ENCODE measurements at places on chromosomes 3 and 15. TPM values are rescaled to one million over a fixed set of nuclear protein-coding genes. Genes with fewer than 3 reads are reported as not detected.

DNA sequence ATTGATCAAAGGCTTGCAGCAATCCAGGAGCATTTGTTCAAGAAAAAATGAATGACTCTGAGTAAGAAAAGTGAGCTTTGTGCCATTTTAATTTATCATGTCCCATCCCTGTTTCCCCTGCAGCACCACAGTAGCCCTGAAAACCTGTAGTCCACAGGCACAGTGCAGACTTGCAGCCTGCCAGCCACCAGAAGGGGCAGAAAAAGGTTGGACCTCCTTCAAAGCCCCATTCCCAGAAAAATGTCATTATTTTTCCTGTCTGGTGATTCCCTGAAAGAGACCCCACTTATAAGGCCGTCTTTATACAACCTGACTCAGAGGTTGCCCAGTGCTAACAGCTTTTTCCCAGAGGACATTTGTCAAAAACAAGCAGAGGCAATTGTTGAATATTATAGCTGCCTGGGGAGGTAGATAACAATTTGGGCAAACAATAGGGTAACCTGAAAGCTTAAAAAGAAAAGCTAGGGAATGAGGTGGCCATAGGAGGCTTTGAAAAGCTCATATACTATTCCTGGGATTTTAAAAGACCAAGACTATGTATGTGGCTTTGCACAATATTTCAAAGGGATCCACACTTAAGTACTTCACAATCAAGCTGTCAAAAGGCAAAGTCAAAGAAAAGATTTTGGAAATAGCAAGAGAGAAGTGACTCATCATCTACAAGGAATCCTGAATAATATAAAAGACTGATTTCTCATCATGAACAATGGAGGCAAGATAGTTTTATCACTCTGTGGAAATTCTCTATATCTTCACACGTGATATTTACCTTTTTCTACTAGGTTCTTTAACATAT lies 136.8 kb upstream of the PLXNA1 start:
- no peak for DNase-seq
- H3K4me3 ChIP-seq = no peak overlapping the region
- H3K27me3 ChIP-seq = no peaks in the 10 kb centered on the region
- no peaks in the 10 kb centered on the region for H3K36me3 ChIP-seq

DNA sequence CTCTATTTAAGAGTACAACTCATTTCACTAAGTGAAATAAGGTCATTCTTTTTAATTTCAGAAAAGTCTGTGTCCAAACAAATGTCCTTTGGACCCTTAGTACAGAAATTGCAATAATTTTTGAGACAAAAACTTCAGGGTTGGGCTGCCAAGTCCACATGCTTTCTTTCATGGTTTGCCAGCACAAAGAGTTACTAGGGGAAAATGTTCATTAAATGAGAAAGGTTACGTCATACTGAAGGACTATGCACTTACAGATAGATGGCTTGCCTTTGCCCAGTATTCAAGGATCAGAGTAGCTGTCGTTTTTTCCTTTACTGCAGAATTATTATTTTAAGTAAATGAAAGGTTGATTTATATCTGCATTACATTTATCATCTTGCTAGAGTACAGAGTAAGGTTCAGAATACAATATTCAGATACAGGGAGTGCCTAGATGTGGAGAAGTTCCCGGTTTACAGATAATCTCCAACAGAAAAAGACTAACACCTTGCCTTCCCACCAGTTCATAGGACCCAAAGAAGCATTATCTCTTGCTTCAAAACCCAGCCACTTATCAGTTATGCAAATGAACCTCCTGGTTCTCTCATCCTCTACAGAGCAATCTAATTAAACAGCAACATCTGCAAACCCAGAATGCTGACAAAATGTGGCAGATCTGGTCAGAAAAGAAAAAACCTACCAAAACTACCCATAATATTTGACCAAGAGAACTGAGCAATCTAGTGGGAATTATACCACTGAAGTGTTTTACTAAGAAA lies 179.3 kb downstream of the FRMD5 start:
- no peaks in the 10 kb centered on the region for H3K4me1 ChIP-seq
- no peak for DNase-seq
- H3K4me3 ChIP-seq = no peak overlapping the region

Gene TMEM202
- not detected for total RNA-seq

Gene KBTBD12
- total RNA-seq = not detected

Gene BOC
- total RNA-seq = not detected

DNA sequence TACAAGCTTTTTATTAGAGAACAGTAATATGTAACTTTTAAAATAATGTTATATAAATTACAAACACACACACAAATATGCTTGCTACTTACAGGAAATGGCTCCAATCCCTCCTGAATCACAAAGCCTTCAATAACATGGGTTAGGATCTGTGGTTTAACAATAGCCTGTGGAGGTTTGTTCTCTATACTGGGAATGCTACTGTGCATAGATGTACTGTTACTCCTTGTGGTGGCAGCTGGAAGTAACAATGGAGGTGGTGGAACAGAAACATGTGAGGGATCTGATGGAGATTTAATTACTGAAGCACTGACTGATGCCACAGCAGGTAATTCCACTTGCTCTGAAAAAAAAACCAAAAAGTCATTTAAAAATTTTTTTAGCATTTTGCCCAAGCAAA lies 64.4 kb downstream of the PHC3 start:
- H3K27me3 ChIP-seq = no peaks in the 10 kb centered on the region
- DNase-seq = no peak
- H3K36me3 ChIP-seq = peaks cover 85% of the 10 kb centered on the region
- H3K4me3 ChIP-seq = no peak overlapping the region
- H3K4me1 ChIP-seq = no peaks in the 10 kb centered on the region

DNA sequence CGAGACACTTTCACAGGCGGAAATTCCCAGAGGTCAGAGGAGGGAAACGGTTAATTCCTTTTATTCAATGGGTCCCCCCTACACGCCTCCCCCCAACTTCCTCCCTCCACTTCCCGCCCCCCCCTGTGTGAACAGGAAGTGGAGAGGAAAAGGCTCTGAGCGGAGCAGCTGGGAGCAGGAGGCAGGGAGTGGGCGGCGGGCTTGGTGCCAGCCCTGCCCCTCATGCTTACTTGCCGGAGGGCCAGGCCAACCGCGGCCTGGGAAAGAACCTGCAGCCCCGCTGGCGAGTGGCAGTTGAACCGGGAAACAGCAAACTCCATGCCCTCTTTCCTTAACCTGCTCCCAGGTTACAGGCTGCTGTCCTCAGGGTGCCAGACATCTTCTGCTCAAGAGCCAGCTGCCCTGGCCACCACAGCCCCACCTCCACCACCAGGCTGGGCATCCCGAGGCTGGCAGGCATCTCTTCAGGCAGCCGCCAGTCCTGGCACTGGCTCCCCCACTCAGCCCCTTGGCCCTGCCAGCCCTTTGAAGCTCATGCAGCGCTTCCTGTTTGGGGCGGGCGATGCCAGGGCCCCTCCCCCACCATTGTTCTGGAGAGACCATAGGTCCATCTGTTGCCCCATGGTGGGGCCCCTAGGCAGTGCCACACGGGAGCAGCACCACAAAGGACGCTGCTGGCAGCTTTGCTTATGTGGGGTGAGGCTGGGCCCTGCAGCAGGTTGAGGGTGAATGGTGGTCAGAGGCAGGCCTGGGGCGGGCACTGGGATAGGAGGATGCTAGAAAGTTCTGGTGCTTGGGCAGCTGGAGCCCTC lies 12.9 kb downstream of the VPS18 start:
- H3K36me3 ChIP-seq = peaks cover 13% of the 10 kb centered on the region
- DNase-seq = peak; percentile 86
- peak overlapping the region; percentile 83 for H3K27ac ChIP-seq

- no peaks in the 10 kb centered on the region for H3K27me3 ChIP-seq
- no peak overlapping the region for H3K27ac ChIP-seq
- H3K36me3 ChIP-seq = no peaks in the 10 kb centered on the region
- DNase-seq = no peak
- H3K4me1 ChIP-seq = no peaks in the 10 kb centered on the region
- H3K4me3 ChIP-seq = no peak overlapping the region
Measured at GRCh38 chr3:59256230-59256629, 206.4 kb upstream of the CFAP20DC start.

DNA sequence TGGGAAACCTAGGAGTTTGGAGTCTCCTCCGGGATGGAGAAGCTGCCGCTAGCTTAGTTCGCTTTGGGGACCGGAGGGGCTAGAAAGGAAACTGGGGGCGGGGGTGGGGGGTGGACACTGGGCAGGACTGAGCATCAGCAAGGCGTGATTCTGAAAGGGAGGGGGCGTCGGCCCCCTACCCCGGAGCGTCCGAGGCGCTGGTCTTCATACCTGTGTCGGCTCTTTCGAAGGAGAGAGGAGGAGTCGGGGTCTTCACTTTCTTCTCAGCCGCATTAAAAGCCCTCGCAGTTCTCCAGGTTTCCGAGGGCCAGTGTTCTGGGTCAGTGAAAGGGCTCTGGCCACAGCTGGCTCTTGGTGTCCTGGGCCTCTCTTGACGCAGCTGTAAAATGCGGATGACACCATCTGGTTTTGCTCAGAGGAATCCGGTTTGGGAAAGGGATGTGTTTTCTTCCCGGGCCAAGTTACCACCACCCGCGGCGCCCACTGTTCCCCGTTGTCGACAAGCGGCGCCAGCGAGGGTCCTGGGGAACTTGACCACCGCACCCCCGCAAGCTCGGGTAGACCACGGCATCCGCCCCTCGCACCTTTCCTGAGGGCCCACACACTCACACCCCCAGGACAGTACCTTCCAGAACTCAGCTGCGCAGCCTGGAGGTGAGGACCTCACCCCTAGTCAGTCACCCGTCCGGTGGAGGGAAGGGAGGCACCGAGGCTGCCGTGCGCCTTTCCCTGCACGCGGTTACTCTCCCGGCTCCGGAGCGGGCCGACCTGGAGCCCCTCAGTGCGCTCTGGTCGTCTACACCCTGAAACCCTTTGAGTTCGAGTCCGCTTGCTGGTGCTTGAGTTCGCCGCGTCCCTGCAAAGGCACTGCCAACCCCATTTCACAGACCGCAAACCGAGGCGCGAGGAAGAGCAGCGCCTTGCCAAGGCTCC lies 660 bp downstream of the CCK start:
- peaks cover 22% of the 10 kb centered on the region for H3K27me3 ChIP-seq
- no peaks in the 10 kb centered on the region for H3K36me3 ChIP-seq
- peaks cover 13% of the 10 kb centered on the region for H3K4me1 ChIP-seq
- DNase-seq = no peak
- H3K27ac ChIP-seq = no peak overlapping the region
- no peak overlapping the region for H3K4me3 ChIP-seq

Gene TF
- total RNA-seq = 0.52 TPM

- no peaks in the 10 kb centered on the region for H3K4me1 ChIP-seq
- no peaks in the 10 kb centered on the region for H3K36me3 ChIP-seq
- H3K27me3 ChIP-seq = no peaks in the 10 kb centered on the region
Measured at GRCh38 chr3:156918746-156919145, 92.6 kb downstream of the LEKR1 start.

DNA sequence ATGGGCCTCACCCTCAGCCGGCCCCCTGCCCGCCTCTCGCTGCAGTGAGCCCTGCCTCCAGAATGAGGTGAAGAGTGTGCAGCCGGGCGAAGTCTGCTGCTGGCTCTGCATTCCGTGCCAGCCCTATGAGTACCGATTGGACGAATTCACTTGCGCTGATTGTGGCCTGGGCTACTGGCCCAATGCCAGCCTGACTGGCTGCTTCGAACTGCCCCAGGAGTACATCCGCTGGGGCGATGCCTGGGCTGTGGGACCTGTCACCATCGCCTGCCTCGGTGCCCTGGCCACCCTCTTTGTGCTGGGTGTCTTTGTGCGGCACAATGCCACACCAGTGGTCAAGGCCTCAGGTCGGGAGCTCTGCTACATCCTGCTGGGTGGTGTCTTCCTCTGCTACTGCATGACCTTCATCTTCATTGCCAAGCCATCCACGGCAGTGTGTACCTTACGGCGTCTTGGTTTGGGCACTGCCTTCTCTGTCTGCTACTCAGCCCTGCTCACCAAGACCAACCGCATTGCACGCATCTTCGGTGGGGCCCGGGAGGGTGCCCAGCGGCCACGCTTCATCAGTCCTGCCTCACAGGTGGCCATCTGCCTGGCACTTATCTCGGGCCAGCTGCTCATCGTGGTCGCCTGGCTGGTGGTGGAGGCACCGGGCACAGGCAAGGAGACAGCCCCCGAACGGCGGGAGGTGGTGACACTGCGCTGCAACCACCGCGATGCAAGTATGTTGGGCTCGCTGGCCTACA lies 8.5 kb downstream of the GRM2 start:
- no peak overlapping the region for H3K27ac ChIP-seq
- no peak for DNase-seq
- H3K4me1 ChIP-seq = peaks cover 11% of the 10 kb centered on the region
- H3K36me3 ChIP-seq = no peaks in the 10 kb centered on the region
- H3K4me3 ChIP-seq = no peak overlapping the region
- no peaks in the 10 kb centered on the region for H3K27me3 ChIP-seq

GRCh38 chr3:24480497-24480896 lies 14.2 kb downstream of the THRB start:
- no peaks in the 10 kb centered on the region for H3K36me3 ChIP-seq
- H3K4me1 ChIP-seq = no peaks in the 10 kb centered on the region
- no peak for DNase-seq

DNA sequence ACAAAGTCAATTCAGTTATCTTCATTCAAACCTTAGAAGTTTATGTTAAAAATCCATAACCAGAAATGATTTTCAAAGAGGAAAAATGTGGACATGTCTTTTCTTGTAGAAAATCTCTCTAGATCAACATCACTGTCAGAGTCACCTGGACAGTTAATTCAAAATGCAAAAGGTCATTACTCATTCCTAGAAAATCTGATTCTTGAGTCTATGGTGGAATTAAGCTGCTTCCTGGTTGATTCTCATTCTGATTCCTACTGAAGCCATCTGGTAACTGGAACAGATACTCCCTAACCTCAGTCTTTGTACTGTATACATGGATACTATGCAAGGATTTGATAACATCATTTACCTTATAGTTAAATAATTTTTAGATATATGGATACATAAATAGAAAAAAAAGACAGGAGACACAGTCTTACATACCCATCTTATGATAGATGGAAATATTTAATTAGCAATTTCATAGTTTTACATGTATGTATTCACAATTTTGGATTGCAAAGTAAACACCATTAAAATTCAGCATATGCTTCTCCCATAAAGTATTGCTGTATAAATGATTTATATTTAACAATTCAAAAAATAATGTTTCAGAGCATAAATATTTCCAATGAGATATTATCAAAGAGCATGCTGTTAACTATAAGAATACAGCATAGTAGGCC lies 693.2 kb upstream of the CCDC54 start:
- H3K27ac ChIP-seq = no peak overlapping the region
- DNase-seq = no peak
- H3K4me1 ChIP-seq = no peaks in the 10 kb centered on the region
- H3K4me3 ChIP-seq = no peak overlapping the region
- H3K27me3 ChIP-seq = no peaks in the 10 kb centered on the region
- H3K36me3 ChIP-seq = no peaks in the 10 kb centered on the region

Gene CEMIP
- 0.10 TPM for total RNA-seq
